Hematopoietic multipotent progenitor cell treated with erythropoietin and hydrocortisone succinate and interleukin-3 and kit ligand, for 8 days (in vitro differentiated cells): ENCODE measurements at places on chromosomes 5 and 9.

- DNase-seq, result no peak
Observed at GRCh38 chr9:136857581-136858412, 5.7 kb downstream of the MAMDC4 start.

DNA sequence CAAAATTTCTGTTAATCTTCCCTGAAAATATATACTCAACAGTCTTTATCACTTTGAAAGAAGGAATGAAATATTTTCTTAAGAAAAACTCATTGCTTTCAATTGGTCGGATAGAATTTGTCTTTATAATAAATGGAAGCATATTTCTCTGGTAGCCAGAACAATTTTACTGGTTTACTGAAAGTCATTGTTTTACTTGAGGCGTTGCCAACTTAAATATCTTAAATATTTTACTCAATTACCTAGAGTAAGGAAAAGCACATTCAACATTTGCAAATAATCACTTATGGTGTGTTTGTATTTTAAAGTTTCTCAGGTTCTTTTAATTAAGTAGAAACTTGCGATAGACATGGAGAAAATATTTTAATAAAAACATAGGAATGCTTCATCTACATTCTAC, 1181.7 kb downstream of the EFNA5 start:
- DNase-seq, result no peak

- DNase-seq, result peak; percentile 60
Observed at GRCh38 chr9:91426123-91426745, 2.6 kb upstream of the NFIL3 start.

DNA sequence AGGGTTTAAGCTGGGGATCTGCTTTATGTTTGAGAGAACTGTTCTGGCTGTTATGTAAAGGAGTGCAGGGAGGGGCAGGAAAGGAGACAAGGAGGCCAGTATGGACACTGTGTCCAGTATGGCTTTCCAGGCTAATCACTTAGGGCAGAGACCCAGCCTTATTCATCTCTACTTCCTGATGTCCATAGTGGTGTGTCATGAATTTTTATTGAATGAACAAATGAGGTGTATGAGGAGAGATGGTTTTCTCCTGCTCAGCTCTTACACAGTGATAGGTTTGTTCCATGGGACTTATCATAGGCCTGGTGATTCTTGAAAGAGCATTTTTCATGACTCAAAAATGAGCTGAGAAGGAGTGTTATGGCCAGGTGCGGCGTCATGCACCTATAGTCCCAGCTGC, 20.5 kb upstream of the FGFR4 start:
- DNase-seq, result no peak

DNA sequence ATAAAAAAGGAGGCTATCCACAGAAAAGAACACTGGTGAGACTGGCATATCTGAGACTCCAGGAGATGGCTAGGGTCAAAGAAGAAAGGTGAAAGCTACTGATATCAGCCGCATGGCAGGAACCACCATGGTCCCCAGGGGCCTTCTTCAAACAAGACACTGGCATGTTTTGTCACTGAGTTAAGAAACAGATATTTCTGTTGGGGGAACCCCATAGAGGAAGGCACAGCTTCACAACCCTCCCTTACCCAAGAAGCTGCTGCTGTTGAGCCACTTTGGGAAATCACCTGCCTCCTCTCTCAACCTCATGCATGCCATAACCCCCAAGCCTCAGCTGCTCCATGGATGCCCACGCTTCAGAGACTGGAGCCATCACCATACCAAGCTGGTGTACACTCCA, 13.3 kb upstream of the BTNL3 start:
- DNase-seq, result no peak

GRCh38 chr5:126188804-126189203, 234.4 kb upstream of the GRAMD2B start:
- no peak for DNase-seq

- DNase-seq, result no peak
Observed at GRCh38 chr5:104937598-104937997, 1375.0 kb upstream of the NUDT12 start.

DNA sequence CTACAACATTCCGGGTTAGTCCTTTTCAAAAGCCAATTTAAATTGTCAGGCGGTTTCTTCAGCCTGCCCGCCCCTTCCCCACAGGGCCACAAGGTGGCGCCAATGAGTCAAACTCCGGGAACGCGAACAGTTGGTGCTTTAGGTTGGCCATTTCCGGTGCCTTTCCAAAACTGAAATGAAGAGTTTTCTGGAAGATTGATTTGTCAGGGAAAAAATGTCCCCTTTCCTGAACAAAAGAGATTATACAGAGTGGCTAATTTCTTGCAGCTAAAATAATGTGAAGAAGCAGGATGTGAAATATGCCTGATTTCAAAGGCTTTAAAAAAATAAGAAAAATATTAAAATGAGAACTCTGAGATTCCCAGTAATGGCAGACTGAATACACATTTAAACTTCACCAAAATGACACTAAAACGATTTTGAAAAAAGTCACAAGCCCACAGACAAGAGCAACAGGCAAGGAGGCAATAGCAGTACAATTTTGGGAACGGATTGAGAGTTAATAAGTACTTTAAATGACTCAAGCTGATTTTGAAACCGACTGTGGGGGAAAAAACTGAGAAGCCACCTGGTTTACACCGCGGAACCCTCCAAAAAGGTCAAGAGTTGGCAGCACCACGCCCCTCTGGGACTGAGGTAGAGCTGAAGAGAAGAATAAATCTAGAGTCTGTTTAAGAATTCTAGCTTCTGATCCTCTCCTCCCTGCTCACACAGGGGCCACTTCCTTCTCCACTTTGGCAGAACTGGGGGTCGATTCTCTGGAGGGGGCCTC, 45.7 kb downstream of the SLC46A2 start:
- peak; percentile 72 for DNase-seq

GRCh38 chr5:35172533-35172932, 57.8 kb downstream of the PRLR start:
- DNase-seq, result no peak

DNA sequence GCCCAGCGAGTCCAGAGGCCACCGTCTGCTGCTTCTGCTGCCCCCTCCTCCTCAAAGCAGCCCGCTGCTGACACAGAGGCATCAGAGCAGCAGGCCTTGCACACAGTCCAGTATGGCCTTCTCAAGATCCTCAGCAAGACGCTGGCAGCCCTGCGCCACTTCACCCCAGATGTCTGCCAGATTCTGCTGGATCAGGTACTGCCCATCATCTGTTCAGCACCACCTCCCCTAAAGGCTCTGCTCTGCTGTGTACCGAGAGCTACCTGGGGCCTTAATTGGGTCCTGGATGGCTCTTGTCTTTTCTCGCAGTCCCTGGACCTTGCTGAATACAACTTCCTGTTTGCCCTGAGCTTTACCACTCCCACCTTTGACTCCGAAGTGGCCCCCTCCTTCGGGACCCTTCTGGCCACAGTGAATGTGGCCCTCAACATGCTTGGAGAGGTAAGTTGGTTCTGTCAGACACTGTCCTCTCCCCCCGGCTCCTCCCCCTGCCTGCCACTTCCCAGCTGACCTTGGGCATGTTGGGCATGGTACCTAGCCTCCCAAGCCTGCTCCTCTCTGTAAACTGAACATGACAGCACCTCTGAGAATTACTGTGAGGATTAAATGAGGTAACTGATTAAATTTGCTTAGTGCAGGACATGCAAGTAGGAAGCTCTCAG, 22.7 kb downstream of the SH3GLB2 start:
- DNase-seq, result no peak

GRCh38 chr5:78613151-78613533, 35.4 kb downstream of the LHFPL2 start:
- no peak for DNase-seq

GRCh38 chr9:124228516-124228915, 29.2 kb upstream of the NEK6 start:
- DNase-seq, result no peak

DNA sequence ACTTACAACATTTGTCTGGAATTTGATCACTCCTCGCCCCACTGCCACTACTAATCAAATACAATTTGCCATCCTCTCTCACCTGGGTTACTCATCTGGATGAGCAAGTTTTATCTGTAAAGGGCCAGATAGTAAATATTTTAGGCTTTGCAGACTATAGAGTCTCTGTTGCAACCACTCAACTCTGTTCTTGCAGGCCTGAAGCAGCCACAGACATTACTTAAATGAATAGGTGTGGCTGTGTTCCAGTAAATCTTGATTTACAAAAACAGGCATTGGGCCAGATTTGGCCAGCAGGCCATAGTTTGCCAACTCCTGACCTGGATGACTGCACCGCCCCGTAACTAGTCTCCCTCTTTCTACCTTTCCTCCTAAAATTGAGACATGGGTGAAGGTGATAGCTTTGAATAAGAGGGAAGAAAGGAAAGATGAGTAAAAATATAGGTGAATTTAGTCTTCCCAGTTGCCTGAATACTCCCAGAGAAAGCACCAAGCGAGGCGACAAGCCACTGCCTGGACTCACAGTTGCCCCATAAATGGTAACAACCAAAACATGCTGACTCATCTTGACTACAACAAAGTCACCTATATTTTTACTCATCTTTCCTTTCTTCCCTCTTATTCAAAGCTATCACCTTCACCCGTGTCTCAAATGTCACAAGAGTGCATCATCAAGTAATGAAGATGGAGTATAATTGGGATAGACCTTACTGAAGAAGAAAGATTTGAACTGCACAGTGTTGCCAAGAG, 32.5 kb upstream of the SCAMP1 start:
- no peak for DNase-seq

DNA sequence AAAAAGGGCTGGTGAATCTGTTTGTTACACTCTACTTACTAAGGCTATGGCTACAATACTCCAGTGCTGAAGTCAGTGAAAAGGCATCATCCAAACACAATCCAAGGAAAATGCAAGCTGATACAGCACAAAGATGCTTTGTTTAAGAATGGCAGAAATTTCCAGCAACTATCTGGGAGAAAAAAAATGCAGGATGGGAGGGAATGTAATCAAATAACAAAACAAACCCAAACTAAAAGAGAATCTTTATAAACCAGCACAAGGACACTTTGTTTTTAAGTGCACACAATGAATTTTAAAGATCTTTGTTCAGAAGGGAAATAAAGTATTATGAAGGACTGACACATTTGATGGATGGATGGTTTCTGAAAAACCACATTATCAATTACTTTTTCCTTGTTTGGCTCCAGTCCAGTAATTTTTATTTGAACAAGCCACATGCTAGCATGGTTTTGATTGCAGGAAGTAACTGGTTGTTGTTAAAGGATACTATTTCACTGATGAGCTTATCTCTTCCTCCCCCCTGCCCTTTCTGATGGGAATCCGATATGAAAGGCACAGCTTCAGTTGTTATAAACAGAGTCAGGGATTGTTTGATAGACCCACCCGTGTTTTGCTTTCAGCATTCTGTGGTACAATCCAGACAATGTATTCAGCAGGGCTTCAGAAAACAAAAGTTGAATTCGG, 12.1 kb upstream of the TLE4 start:
- DNase-seq, result no peak

- no peak for DNase-seq
Observed at GRCh38 chr9:83444110-83444509, 94.1 kb downstream of the FRMD3 start.

- no peak for DNase-seq
Observed at GRCh38 chr5:154571325-154572035, 93.5 kb upstream of the HAND1 start.

- DNase-seq, result no peak
Observed at GRCh38 chr5:121725450-121725849, 126.2 kb upstream of the FTMT start.

DNA sequence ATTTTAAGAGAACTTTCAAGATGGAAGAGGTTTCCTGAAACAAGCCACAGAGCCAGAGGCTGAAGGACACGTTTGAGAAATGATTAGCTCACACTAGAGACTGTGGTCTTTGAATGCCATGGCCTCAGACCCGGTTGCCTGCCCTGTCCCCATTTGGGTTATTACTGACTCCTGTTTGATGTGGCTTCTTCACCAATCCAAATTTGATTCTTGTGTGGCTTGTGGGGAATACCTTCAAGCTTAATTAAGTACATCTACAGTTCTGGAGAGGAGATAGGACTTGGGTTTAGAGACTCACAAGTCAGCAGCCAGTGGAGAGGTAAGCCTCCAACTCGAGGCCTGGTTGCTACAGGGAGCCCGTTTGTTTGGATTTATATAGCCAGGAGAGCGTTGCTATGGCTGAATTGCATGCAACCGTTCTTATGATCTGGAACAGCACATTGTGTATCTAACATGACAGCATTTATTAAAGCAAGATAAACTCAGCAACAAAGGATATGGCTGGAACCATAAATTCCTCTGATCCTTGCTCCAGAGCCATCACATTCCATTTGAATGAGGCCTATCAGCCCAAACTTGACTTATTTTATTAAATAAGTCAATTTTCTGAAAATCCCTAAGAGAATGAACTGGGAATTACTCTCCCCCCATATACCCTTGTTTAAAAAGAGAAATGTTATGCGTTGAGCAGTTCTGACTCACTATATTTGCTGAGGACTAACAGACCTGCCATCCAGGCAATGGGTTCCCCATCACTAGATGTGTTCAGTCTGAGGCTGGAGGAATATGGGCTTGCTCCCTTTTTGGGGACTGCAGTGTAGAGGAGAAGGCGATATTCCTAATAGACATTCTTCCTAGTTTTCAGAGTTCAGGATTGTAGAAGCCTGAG, 88.4 kb upstream of the TNFSF8 start:
- no peak for DNase-seq

- DNase-seq, result no peak
Observed at GRCh38 chr9:119216651-119217331, 152.4 kb downstream of the BRINP1 start.

GRCh38 chr9:121656941-121657470, 5.6 kb downstream of the DAB2IP start:
- DNase-seq, result no peak

DNA sequence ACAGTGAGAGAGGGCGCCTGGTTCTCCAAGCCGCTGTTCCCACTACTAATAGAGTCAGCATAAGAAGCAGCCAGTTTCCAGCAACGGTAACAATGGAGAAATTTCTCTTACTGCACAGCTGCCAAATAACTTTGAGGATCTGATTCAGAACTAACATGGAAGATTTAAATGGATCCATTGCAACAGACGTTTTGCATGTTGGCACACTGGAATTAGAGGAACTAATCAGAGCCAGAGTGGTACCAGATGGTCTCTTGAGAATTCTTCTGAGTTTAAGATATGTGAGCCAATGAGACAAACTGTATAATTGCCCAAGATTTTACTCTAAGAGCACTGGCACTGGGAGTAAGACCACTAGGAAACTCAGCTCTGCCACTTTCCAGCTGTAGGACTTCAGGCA, 186.5 kb downstream of the EFNA5 start:
- DNase-seq, result no peak

- no peak for DNase-seq
Observed at GRCh38 chr9:135989722-135990467, 28.7 kb upstream of the UBAC1 start.

- DNase-seq, result no peak
Observed at GRCh38 chr5:105849701-105850100, 1821.0 kb downstream of the EFNA5 start.

- DNase-seq, result no peak
Observed at GRCh38 chr5:142527234-142527633, 158.7 kb downstream of the FGF1 start.

DNA sequence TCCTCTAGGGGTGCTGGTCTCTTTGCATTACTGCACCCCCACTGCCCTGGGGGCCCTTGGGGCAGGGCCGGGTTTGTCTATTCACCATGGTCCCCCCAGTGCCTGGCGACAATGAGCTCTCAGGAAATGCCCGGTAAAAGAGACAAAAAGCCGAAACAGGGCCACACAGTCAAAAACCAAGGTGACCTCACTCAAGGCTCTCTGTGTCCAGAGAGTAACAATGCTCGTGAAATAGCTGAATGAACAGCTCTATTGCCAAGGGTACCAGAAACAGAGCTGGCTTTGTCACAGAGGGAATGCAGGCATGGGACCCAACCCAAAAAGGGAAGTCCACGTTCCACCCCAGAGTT, 16.0 kb downstream of the SH3PXD2B start:
- no peak for DNase-seq

- no peak for DNase-seq
Observed at GRCh38 chr5:172573120-172573882, 67.8 kb upstream of the NEURL1B start.
